ENCODE measurements at places on chromosomes 7 and 10. TPM values are rescaled to one million over a fixed set of nuclear protein-coding genes. Genes with fewer than 3 reads are reported as not detected.

DNA sequence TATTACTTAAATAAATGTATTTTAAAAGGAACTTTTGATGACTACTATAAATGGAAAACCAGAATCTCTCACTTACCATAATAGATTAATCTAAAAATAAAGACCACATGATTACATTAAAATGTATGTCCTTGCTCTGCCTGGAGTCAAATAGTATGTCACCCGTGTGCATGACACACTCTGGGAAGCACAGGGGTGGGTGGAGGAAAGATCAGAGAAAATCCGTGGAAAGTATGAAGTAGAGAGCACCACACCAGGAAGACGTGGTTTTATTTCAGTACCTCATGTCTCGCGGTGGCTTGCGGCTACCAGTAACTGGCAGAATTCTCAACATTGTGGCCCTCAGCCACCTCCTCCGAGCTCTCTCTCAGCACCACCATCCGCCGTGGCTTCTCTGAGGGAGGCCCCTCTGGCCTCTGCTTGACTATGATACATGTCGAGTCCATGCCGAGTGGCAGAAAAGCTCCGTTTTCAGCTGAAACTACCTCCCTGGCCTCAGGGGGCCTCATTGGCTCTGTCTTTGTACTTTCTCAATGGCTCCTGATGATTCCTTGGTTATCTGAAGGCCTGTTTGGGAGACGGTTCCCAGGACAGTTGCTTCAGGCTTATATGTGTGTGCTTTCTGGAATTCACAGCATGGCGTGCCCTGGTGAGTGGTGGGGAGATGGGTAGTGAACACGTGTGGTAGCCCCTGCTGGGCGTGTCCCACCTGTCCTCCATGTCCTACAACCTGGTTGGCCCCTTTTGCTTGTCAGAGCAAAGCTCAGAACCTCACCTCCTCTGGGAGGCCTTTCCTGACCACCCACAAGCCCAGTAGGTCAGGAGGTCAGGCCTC is 49.8 kb downstream of the LHPP start:
- peak; percentile 48 for DNase-seq

GIMAP2 gene
- 93.7 TPM for total RNA-seq

COBL gene
- total RNA-seq = 0.30 TPM

DNA sequence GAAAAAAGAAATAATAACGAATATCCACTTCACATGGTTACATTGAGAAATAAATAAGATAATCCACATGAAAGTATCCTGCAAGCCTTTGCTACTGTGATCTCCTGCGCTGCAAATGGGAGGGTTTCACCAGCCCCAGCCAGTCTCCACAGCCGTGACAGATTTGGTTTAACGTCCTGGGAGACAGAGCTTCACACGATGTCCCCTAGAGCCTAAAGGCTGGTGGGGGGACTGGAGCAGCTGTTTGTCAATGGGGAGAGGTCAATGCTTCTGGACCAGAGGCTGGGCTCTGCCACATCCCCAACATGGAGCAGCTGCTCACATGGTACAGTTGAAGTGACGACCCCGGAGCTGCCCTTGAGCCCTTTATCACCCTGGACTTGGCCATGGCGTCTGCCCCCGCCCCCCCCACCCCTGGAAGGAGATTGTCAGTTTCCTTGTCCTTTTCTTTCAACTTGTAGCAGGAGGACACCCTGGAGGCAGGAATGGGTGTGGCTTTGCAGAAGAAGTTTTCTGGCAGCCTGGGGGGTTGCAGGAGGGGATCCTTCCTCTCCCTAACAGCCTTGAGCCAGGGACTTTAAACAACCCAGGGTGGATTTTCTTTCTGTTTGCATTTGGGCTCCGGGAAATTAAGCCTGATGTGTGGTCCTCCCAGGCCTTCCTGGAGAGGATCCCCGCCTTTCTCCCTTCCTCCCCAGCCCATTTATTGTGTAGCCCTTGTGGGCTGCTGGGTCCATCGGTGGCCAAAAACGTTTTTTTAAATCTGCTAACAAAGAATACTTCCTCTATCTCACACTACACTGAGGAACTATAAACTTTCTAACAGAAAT is 37.0 kb upstream of the MXI1 start:
- peak; percentile 36 for DNase-seq

- no peak for DNase-seq
Observed at GRCh38 chr10:77457266-77457665, 180.3 kb downstream of the KCNMA1 start.

DNA sequence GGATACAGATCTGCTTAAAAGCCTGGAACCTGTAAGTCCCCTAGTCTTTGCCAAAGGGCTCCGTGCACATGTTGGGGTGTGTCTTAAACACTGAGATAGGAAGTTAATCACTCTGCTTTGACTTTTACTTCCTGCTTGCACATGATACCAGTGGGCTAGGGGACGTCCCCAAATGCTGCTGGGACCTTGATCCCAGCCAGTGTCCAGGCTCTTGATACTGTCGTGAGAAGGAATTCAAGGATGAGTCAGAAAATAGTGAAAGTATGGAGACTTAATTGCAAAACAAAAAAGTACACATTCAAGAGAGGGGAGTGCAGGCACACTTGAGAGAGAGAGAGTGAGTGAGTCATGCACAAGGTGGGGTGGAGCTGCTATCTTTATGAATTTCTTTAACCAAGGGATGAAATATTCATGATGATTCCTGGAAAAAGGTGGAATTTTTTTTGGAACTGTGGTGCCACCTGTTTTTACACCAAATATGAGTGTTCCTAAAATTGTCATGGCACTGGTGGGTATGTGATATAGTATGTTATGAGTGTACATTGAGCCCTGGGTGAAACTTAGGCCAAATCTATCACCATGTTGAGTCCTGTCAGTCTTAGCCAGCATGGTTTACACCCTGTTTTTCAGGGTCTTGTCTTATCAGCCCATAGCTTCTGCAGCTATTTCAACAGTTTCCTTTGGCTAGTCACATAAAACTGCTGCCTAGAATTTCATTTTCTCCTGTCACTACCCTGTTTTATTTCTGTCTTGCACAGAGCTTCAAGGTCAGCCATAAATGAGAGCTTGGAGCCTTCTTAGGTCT is 88.3 kb upstream of the CYP26C1 start:
- DNase-seq = no peak

- DNase-seq = no peak
Observed at GRCh38 chr10:68052463-68052862, 22.6 kb downstream of the HERC4 start.

MNX1 gene
- not detected for total RNA-seq

Data from spleen (tissue), 13 donors.